ENCODE measurements at places on chromosomes 3 and 15. TPM values are rescaled to one million over a fixed set of nuclear protein-coding genes. Genes with fewer than 3 reads are reported as not detected.

Gene IL20RB
- 0.80 TPM for total RNA-seq

- no peak for DNase-seq
Observed at GRCh38 chr3:79015854-79016253, 751.9 kb downstream of the ROBO1 start.

DNA sequence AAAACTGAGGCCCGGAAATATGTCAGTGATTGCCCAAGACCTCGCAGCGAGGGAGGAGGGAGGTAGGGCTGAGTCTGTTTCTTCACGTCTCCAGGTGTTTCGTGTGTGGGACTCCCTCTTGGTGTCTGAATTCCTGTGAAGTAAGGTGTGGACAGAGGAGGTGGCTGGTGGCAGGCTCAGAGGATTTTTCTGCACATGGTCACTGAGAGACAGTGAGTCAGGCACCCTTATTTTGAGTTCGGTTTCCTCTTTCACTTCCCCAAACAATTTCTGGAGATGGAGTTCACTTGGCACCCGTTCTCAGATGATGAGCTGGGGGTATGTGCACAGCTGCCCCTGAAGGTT lies 46.3 kb upstream of the VPS8 start:
- no peak for DNase-seq

Gene PIK3R4
- total RNA-seq: 41.9 TPM

Gene ISLR
- total RNA-seq: 22.1 TPM

- no peak for DNase-seq
Observed at GRCh38 chr3:57709559-57709958, 16.7 kb upstream of the DENND6A start.
